ENCODE measurements at places on chromosomes 2 and 18.

DNA sequence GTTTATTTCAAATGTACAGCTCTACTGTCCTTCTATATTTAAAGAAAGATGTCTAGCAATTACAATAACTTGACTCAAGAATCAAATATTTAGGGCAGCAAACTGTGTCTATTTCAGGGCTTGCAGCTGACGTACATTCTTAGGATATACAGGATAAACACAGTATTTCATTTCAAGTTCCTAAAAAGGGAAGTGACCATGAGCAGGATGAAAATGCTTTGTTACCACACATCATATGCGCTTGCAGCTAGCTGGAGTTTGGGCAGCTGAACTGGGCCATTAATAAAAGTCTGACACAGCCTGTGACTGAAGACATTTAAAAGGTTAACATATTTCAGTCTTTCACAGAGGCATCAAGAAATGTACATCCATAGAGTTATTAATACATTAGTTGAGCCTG, 264.6 kb upstream of the TRIB2 start:
- DNase-seq, result no peak

DNA sequence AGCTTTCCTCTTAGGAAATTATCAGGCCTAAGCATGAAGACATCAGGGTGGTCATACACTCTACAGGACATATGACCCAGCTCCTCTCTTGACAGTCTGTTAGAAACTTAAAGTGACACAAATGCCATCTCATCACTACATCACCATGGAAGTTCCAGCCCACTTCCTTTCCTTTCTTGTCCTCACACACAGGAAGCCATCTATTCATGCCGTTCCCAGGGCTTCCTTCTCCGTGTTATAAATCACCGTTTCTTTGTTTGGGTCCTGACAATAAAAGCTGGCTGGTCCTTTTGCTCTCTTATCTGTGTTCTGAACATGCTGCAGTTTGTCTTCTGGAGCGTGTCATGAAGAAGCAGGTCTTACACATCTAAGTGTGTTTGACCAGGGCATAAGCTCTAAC, 692.1 kb upstream of the CELF4 start:
- DNase-seq, result no peak

GRCh38 chr2:13114391-13114790, 397.7 kb downstream of the TRIB2 start:
- DNase-seq, result no peak

DNA sequence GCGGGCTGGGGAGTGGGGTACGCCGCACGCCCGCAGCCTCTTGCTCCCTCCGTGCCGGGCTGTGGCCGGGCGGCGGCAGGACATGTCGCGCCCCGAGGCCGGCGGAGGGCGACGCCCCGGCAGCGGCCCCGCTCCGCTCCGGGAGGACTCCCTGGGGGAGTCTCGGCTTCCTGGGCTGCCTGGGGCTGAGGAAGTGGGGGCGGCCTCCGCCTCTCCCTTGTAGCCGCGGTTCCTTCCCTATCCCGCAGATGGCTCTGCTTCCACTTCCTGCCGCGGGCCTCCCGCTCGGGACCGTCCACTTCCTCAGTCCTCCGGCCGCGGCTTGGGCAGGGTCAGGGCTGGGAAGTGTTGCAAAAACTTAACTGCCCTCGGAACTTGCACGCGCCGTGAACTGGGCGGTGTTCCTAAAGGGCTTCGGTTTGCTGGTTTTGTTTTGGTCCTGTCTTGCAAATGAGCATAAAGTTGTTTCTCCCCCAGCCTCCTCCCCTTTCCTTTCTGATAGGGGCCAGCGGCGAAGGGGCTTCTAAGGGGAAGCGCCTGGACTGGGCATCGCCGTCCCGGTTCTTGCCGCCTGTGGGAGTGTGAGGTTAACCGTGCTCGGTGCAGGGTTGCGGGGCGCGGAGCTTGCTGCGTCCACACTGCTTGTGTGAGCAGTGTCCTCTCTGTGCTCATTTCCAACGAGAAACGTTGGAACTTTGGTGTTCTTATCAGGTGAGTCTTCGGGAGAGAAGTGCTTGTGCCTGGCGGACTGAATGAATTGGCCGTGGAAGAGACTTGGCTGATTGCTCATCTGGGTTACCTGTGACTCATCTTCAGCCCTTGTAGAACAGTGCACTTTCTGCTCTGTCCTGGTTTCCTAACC, 600 bp downstream of the RALB start:
- DNase-seq, result peak; percentile 9

DNA sequence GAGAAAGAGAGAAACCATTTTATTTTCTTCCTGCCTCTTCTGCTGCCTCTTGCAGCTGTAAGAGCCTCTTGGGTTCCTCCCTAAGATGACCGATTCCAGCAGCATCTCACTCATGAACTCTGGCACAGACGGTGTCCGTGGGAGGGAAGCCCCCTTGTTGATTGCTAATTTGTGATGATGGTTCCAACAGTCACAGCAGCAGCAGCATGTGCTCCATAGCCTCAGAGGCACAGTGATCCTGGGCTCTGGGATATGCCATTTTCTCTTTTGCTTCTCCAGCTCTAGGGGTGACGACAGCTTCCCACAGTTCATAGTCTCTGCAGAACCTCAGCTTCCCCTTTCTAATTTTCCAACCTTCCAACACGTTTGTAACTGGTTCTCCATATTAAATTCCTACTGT, 324.2 kb upstream of the HS6ST1 start:
- no peak for DNase-seq

DNA sequence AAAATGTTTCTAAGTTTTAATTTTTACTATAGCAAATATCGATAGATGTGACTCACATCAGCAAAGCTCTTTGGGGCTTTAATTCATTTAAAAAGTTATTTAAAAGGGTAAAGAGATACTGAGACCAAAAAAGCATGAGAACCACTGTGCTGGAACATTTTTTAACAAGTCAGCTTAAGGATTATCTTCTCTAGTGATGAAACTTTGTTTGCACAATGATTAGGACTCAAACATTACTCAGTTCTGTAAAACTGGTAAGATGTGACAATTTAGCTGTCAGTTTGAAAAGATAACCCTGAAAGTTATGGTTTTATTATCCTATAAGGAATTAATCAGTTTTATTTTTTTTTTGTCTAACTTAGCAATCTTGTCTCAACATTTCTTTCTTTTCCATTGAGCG, 301.4 kb downstream of the TSN start:
- DNase-seq, result no peak

GRCh38 chr2:240133401-240133800, 2.7 kb downstream of the COPS9 start:
- DNase-seq, result no peak

DNA sequence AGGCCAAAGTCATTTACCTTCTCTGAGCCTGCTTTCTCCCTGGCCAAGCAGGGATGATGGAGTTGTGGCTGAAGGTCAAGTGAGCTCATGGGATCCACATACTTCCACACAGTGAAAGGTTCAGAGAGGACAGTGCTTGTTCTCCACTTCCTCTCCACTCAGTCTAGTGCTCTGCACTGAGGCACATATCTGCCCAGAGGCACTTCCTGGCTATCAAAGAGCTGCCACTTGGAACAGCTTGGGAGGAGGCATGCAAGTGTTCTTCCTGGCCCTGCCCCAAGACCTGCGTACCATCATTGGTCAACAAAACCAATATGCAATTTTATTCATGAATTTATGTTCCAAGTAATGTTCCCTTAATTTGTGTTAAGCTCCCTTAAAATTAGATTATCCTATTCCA, 71.9 kb downstream of the RNF152 start:
- no peak for DNase-seq

DNA sequence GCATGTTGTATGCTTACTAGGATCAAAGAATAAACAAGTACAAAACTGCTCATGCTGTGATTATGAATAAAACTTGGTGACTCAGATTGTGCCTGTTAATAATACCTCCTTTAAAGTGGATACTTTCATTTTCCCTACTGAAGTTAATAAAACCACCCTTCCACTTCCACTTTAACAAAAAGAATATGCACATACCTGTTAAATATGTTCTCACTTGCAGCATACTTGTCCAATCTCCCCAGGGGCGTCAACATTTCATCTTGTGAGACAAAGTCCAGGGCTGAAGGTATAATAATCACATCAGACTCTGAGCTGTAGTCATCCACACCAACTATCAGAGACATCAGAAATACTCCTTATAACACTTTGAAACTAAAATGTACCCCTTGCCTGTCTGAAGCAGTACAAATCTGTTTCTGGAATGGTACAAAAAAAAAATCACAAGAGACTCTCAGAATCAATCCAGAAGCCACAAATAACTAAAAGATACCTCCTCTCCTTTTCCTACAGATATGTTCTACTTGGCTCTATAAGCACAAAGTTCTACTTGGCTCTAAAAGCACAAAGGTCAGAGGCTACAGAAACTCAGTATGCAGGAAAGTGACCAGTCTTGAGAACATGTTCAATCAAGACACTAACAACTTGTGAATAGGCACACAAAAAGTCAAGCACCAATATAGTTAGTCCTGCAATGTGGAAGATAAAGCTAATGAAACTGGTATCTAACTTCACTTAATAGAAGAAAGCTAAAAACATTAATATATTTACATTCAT, 19.3 kb downstream of the PPP4R1 start:
- DNase-seq, result no peak

DNA sequence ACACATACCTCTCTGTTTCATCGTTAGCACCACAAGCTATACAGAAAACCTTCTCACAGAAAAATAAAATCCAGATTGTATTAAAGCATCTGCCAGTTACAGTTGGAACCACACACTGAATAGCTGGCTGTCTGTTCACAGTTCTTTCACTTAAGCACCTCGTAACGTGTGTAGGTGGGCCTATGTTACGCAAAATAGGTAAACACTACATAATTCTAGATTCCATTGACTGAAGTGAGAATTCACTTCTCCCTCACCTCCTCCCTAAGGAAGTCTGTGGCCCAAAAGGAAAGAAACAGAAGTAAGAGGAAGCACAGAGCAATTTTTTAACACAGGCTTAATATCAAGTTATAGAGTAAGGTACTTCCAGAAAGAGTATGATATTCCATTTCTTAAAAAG, 24.9 kb downstream of the PELI1 start:
- no peak for DNase-seq

GRCh38 chr2:159518321-159519005, 97.9 kb downstream of the BAZ2B start:
- no peak for DNase-seq

GRCh38 chr2:224155896-224156295, 116.8 kb upstream of the SERPINE2 start:
- DNase-seq, result no peak

DNA sequence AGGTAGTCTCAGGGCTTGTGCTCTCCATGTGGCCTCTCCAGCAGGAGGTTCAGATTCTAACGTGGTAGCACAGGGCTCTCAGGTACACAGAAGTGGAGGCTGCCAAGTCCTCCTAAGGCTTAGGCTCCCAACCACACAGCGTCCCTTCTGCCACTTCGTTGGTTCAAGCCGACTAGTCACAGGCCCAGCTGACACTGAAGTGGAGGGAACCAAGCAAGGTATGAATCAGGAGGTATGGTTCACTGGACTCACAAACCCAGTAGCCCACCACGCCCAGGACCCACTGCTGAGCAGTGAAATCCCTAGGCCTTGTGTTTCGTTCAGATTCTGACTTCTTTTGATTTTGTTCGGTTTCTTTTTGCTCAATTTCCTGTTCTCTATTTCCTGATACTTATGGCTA, 46.0 kb upstream of the SEC11C start:
- DNase-seq, result no peak

DNA sequence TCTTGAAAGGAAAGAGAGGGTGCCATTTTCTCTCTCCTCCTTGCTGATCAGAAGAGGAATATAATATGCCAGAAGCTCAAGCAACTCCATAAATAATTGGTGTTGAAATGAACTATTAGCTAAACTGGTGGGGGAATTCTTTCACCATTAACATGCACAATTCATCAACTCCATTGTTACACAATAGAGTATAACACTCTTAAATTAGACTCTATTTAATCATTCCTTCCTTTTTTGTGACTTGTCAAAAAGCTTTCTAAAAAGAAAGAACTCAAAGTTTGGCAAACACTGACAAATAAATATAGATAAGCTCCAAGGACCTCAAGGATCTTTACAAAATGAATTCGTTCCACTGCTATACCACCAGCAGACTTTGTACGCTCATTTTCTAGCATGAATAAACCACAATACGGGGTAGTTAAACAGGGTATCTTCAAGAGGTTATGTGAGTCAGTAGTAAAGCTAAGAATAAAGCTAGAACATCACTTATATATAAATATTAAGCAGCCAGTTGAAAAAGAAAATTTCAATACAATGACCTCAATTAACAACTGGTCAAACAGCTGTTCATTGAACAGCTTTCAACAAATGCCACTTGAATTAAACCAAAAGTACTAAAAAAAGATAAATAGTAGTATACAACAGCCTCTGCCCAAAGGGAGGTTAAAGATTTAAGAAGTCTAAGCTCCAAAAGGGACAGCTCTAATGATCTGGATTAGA, 6.4 kb downstream of the TRAK2 start:
- DNase-seq, result no peak

DNA sequence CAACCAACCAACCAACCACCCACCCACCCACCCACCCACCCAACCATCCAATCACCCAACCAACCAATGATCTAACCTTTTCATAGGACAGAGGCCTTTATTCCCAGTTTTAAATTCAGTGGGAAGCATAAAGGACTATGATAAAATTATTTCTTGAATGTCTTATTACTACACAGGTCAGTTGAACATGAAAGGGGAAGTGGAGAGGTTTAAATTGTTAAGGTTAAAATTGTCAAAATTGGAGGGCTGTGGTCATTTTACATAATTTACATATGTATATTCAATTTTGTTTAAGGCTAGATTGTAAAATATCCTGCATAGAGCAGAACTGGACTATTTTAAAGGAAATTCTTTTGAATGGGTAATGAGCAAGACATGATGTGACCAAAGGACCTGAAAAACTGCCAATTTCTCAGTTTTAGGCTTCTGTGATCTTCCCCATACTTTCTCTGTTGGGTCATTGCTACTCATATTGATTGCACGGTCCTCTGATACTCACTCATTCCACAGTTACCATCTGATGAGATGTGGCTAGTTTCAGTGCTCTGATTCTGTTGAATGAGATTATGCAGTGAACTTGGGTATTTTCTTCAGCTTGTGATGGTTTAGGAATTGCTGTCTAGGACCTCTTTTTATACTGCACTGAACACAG, 127.4 kb downstream of the PLCL1 start:
- DNase-seq, result no peak

GRCh38 chr2:177265824-177266817, 1.6 kb upstream of the NFE2L2 start:
- DNase-seq, result no peak

DNA sequence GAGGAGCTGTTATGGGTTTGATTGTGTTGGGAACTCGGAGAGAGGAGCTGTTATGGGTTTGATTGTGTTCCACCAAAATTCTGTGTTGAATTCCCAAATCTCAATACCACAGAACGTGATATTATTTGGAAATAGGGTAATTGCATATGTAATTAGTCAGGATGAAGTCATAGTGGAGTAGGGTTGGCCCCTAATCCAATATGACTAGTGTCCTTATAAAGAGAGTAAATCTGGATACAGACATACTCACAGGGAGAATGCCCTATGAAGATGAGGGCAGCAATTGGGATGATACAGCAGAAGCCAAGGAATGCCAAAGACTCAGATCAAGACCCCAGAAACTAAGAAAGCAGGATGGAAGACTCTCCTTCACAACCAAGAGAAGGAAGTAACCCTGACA, 1023.2 kb upstream of the ZEB2 start:
- no peak for DNase-seq
